ENCODE measurements at places on chromosomes 1 and 21.

DNA sequence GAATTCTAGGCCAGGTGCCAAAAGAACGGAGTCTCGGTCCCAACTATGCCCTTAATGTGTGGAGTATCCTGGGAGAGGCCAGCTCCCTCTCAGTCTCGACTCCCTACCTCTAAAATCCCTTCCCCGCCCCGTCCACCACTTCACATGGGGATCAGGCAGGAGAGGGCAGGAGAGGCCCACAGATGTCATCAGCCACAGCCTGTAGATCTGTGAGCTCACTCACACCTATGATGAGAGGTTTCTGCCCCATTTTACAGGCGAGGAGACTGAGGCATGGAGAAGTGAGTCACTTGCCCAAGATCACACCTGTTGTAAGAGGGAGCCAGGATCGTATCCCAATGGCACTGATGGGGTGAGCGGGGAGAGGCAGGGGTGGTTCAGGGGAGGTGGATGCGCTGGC is 20.4 kb upstream of the EPHA8 start:
- DNase-seq = no peak

GRCh38 chr21:27954543-27955165 is 987.8 kb upstream of the ADAMTS5 start:
- DNase-seq = no peak

GRCh38 chr1:79852004-79852403 is 845.5 kb upstream of the ADGRL4 start:
- DNase-seq = no peak

- DNase-seq = no peak
Measured at GRCh38 chr1:10161541-10162290, 48.7 kb upstream of the KIF1B start.

DNA sequence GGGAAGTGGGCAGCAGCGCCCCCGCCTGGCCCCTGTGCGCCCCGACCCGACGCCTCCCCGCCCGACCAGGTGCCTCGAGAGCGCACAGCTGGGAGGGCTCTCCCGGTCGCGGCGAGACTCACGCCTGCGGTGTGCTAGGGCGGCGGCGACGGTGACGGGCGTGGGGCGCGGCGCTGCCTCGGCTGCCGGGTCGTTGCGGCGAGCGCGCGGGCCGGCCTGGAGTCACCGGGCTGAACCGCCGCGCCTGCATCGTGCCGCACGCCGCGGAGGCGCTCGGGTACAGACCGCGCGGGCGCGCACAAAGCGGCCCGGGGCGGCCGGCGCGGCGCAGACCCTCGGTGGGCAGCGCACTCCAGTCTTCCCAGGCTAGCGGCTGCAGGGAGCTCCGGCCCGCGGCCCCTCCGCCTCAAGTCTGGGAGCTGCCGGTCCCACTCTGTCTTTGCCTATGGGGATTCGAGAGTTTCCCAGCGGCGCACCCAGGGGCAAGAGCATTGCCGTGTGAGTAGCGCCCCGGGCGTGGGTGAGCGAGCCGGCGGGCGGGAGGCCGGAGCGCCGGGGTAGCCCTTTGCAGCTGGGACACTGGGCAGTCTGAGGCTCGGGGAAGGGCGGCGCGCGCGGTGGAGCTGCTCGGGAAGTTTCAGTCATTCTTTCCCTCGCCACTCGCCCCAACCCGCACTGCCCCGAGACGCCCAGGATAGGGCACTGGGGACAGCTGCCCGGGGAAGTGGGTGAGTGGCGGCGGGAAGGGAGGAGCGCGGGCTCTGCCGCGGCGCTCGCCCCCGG is at the start of gene SLC35F3:
Gene SLC35F3 (plus strand): TSS at position 44 of the 783 bp plus-strand sequence.
- no peak for DNase-seq

GRCh38 chr1:108016451-108016920 is 51.5 kb upstream of the VAV3 start:
- no peak for DNase-seq

GRCh38 chr1:106584676-106585075 is 471.8 kb upstream of the PRMT6 start:
- no peak for DNase-seq

GRCh38 chr1:102733491-102734236 is 374.7 kb downstream of the COL11A1 start:
- no peak for DNase-seq

GRCh38 chr1:55751776-55752175 is 536.6 kb upstream of the USP24 start:
- DNase-seq = no peak

GRCh38 chr1:1434824-1435105 is 725 bp upstream of the VWA1 start:
- no peak for DNase-seq

GRCh38 chr1:24502709-24503058 is at the start of gene RCAN3:
Gene RCAN3, plus strand, starts transcription at chr1:24502836. Its CDS starts 11,537 bp downstream, at chr1:24514373.
- peak; percentile 47 for DNase-seq

- no peak for DNase-seq
Measured at GRCh38 chr21:38227401-38227800, 29.4 kb upstream of the KCNJ15 start.

- DNase-seq = no peak
Measured at GRCh38 chr1:33298623-33299277, 22.1 kb downstream of the A3GALT2 start.

DNA sequence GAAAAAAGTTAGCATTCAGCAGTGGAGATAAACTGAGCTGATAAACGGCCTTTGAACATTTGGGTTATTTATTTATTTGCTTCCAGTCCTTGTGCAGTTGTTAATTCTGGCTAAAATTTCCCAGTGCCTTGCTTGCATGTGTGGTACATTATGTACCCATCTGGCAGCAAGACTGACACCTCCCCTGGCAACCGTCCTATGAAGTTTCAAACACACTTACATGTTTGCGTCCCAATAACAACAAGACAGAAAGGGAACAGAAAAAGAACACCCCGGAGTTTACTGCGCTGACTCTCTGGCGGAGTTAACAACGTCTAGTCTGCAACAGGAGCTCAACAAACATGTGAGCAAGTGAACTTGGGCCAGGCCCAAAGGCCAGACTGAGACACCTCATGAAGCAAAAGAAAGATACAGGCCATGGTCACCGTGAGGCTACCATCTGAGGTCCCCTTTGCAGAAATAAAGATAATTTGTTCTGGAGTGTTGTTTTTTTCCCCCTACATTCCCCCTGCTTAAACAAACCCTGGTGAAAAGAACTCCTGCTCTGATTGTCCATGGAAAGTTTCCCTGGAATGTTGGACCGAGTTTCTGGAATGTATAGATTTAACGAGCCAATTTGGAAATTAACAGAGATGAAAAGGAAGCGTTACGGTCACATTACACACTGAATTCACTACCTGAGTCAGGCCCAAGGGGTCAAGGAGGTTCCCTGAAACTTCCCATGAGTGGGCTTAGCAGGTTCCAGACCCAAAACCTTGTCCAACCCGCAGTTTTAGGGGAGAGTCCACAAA is 33.4 kb downstream of the TRABD2B start:
- no peak for DNase-seq

DNA sequence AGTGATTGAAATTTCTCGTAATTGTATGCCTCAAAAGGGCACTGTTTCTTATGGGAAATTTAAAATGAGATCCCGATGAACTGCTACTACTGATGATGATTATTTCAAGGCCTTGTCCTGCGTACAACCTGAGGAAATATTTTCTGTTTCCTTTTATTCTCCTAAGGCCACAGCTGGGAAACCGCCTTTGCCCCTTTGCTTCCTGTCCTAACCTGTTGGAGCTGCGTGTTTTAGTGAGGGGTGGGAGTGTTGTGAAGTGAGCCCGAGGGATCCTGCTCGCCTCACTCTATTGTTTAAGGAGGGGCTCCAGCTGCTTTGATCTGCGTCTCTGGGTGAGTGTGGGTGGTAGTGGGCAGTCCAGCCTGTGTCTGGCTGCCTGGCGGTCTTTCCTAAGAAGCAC is 14.4 kb downstream of the LAMC2 start:
- no peak for DNase-seq

GRCh38 chr1:79472067-79472656 is 465.6 kb upstream of the ADGRL4 start:
- DNase-seq = no peak

GRCh38 chr1:229108598-229109201 is 162.2 kb upstream of the RAB4A start:
- DNase-seq = no peak

GRCh38 chr1:221085701-221086375 is 206.6 kb downstream of the HLX start:
- DNase-seq = no peak

GRCh38 chr1:212542761-212543187 is 65.8 kb upstream of the ATF3 start:
- no peak for DNase-seq

DNA sequence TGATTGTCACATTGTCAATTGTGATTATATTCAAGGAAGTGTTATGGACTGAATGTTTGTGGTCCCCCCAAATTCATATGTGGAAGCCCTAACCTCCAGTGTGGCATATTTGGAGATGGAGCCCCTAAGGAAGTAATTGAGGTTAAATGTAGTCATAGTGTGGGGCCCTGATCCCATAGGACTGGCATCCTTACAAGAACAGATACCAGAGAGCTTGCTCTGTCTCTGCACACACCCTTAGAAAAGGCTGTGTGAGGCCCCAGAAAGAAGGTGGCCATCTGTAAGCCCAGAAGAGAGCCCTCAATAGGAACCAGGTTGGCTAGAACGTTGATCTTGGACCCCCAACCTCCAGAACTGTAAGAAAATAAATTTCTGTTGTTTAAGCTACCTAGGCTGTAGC is 28.1 kb downstream of the VANGL1 start:
- DNase-seq = no peak

GRCh38 chr1:236774926-236775325 is 20.2 kb upstream of the MTR start:
- no peak for DNase-seq

DNA sequence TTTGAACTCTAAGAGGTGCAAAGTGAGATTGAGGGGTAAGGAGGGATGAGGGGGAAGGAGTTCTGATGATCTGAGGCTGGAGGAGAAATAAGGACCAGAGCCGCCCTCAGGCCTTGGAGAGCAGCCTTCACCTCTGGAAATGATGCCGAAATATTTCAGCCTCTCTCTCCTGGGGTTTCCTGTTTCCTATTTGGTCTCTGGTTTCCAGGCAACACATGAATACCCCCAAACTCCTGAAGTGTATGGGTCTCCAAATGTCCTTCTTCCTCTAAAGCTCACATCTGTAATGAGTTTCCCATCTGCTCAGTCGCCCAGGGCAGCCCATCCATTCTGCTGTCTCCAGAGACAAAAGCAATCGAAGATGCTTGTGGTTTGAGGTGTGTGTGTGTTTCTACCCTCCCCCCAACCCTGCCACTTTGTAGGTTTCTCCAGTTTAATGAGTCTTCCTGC is 52.0 kb upstream of the FAM20B start:
- no peak for DNase-seq
